ENCODE measurements at places on chromosomes 1 and 21.

- peak; percentile 97 for DNase-seq
These were observed 136.6 kb downstream of the PLXNA2 start for GRCh38 chr1:208107425-208108212.

DNA sequence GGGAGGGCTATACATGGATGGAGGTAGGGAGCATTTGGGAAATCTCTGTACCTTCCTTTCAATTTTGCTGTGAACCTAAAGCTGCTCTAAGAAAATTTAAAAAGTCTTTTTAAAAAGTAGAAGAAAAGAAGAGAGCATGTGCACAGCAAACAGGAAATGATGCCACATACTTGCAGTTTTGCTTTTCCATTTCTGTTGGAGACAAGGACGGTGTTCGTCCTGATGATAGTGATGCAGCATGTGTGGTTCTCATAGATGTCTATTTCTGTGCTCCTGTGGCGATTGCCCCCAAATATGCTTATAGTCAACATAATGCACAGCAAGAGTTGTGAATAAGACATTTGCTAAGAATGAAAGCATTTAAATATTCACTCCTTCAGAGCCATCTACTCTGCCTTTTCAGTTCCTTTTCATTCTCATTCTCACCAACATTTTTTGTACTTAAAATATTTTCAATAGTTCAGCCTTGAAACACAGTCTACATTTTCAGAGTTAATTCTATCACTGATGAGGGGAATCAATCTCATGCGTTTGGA, 66.6 kb downstream of the LRRC8C start:
- DNase-seq = no peak

GRCh38 chr1:92515796-92516201, 29.1 kb upstream of the GFI1 start:
- DNase-seq = no peak

DNA sequence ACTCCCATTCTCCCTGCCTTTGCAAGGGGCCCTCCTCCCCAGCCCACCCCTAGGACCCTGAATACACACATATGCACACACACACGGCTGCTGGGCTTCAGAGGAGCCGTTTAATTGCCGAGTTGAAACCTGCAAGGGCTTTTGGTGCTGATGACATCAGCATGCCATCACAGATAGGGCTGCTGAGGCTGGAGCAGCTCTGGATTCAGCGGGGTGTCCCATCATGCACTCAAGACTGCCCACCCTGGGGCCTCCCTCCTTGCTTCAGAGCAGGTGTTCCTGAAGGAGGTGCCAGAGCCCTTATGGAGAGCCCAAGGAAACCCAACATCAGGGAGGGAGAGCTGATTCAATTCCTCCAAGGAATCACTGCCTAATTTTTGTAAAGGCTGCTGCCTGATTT, 5.7 kb downstream of the SYT2 start:
- no peak for DNase-seq

GRCh38 chr1:194055536-194055935, 869.1 kb upstream of the B3GALT2 start:
- DNase-seq = no peak

- DNase-seq = no peak
These were observed 31.5 kb downstream of the RIMS3 start for GRCh38 chr1:40633931-40634376.

DNA sequence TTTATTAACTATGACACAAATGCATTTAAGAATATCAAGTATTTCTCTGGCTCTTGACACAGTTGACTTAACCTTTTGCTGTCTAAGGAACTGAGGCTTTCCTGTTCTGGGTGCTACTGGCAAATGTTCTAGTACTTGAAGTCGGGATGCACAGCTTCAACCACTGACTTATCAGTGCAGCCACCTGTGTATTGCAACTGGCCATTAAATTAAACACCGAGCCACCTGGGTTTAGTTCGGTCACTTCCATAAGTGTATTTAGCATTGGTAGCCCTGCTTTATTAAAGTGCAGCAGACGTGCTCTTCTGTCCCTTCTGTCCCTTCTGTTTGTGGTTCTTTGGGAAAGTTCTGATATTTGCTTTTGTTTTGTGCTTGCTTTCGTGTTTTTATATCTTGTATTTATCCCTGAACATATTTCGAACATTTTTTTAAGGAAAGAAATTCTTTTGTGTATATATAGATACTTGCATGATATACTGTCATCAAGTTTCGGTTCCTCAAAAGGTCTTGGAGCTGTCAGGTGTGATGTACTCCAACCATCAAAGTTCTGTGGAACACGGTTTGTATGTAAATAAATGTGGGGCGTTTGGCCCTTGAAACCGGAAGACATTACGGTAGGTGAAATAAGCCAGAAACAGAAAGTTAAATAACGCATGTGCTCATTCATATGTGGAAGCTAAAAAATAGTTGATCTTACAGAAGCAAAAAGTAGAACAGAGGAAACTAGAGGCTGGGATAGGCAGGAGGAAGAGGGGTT, 297.9 kb upstream of the GREM2 start:
- DNase-seq = no peak

DNA sequence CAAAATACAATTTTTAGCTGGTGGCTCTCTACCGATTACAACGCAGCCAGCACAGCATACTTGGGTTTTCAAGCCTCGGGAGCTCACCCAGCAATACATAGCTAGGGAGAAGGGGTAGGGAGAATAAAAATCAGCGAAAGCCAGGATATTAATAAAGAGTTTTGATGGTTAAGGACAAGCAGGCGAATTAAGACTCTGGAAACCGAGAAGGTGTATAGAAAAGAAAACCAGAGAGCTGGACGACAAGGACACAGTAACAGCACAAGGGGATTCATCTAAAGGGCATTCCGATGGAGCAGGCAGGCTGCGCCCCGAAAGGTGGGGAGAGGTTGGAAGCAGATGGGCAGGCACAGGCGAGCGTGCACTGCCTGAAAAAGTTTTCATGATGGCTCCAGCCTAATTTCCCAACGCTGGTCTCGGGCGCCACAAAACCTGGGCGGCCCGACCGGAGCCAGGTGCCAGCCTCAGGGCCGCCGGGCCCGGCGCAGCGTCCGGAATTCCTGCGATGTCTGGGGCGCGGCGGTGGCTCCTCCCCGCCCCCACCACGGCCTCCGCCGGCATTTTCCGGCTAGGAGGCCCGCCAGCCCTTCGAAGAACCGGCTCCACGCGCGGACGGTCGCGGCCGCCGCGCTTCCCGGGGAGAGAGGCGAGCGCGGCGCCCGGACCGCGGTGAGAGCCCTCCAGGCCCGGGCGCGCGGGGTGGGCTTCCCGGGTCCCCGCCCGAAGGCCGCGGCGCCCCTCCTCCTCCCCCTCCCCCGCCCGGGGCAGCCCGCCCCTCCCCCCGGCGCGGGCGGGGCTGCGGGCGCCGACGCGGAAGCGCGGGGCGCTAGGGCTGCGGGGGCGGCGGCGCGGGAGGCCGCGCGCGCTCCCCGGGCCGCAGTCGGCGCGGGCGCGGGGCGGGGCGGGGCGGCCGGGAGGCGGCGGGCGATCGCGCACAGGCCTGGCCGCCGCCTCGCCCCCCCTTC, 774 bp upstream of the DYRK1A start:
- peak; percentile 70 for DNase-seq

- DNase-seq = peak; percentile 92
These were observed 38.7 kb upstream of the NEK7 start for GRCh38 chr1:198118134-198118533.

DNA sequence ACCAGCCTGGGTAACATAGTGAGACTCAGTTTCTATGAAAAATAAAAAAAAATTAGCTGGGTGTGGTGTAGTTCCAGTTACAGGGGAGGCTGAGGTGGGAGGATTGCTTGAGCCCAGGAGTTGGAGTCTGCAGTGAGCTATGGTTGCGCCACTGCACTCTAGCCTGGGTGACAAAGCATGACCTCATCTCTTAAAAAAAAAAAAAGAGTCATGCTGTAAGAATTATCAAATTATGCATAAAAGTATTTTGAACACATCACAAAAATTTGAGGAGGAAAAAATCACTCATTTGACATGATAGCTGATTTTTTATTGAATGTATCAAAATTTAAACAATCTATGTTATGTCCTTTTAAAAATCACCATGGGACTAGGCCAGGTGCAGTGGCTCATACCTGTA, 17.8 kb downstream of the CCDC30 start:
- peak; percentile 13 for DNase-seq

- peak; percentile 36 for DNase-seq
These were observed 9.7 kb upstream of the PRDX6 start for GRCh38 chr1:173467426-173467825.

- no peak for DNase-seq
These were observed 50.7 kb downstream of the ZZZ3 start for GRCh38 chr1:77631751-77632150.

- DNase-seq = no peak
These were observed 1.4 kb downstream of the SPAG17 start for GRCh38 chr1:118183586-118183985.

GRCh38 chr1:165490175-165490574, 45.2 kb upstream of the RXRG start:
- no peak for DNase-seq

DNA sequence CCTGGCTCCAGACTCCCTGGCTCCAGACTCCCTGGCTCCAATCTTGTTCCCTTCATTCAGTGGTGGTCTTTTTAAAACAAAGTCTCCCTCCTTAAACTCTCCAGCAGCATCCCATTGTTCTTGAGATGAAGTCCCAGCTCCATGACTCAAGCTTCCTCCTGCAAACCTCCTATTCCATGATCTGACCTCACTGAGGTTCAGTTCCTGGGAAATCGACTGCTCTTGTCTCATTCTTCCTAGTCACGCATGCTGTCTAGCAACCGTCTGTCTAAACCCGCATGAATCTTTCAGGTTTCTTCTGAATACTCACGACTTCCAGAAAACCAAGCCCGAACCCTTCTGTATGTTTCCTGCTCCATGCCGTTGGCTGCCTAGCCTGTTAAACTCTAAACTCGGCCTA, 91.9 kb downstream of the RAVER2 start:
- DNase-seq = no peak

DNA sequence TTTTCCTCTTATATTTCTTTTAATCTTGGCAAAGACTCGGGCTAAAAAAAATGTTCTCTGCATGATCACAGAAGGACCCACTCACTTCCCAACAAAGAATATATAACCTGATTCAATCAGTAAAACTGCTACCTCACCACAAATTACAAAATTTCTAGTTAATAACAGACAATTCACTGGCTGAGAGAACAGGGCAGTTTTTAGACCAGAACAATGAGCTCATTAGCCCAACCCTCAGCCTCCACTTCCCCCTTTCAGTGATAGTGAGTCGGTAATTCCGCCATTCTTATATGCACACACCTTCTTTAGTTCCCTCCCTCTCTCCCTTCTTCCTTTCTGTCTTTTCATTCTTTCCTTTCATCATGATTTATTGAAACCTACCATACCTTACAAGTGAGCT, 8.9 kb downstream of the SIPA1L2 start:
- no peak for DNase-seq

- no peak for DNase-seq
These were observed 107.4 kb downstream of the NTPCR start for GRCh38 chr1:233057836-233058235.

DNA sequence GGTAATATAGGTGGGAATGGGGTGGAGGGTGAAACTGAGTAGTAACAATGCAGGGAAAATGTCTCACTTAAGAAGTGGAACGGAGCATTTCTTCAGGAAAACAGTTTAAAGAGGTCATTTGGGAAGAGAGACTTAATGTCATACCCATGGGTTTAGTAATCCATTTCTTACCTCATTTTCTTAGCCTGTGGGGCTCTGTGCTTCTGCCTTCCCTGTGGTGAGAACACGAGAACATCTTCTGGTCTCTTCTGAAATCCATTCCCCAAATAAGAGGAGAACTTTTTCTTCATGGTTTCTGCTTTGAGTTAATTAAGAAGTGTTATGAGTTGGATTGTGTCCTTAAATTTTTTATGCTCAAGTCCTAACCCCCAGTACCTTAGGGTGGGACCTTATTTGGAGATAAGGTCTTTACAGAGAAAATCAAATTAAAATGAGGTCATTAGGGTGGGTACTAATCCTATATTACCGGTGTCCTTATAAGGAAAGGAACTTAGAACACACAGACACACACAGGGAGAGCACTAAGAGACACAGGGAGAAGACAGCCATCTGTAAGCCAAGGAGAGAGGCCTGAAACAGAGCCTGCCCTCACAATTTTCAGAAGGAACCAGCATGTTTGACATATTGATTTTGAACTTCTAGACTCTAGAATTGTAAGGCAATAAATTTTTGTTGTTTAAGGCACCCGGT, 5.4 kb downstream of the CCDC190 start:
- peak; percentile 75 for DNase-seq

- no peak for DNase-seq
These were observed 89.9 kb upstream of the LBR start for GRCh38 chr1:225517697-225518096.

DNA sequence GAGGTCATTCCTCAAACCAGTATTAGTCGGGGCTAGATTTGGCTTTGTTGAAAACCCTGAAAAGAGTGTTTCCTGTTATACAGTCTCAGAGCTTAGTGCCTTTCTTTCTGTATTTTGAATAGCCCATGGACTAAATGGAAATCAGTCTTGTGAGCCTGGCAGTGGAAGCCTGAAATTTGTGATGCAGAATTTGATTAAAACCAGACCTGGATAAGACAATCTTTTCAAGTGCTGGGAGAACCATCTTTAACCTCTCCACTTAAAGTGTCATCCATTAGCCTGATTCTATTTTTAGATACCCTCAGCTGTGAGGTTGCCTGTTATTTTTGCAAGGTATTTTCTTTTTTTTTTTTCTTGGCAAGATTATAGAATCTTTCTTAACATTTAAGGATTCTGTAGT, 19.5 kb downstream of the ACTN2 start:
- DNase-seq = no peak

DNA sequence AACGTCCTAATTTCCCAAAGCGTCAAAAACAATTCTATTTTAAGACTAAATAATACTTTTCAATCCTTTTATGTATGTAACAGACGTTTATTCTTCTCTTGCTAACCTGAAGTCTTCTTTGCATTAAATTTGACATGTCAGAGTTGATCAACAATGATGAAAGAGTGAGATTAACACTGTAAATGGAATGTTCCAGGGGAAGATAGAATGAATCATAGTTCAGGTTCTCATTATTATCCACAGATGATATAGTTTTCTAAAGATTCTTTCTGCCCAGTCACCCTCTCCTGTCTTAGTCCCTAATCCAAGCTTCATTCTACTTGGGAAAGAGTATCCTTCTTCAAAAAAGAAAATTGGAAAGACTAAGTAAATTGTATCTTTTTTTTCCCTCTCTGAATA, 38.9 kb downstream of the SDCCAG8 start:
- peak; percentile 54 for DNase-seq

DNA sequence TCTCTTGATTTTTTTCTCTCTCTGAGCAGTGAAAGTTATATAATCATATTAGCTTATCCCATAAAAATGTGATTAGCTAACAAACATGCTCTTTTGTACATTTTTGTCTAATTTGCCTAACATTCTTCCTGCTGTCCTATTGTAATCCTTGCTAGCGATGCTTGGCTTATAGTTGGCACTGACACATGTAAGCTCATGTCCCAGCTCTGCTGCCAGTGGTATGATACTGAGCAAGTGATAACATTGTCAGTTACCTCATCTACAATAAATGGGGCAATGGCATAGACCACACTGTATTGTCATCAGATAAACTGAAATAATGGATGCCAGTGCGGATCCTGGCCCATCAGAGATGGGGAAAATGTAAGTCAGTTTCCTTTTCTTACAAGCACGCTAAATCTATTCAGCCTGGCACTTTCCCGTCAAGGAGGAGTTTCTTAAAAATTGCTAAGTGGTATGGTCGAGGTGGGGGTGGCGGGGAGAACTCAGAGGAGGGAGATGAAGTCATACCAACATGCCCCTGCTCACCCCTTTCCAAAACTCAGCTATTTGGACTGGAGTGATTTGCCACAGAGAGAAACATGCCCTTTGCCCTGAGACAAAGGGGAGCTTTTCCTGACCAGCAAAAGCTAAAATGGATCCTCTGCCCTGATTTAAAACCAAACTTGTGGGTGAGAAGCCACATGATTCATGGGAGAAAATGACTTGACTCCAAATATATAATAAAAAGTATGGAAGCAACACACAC, 1.3 kb downstream of the FYB2 start:
- peak; percentile 12 for DNase-seq

GRCh38 chr1:3821004-3821403, 24.7 kb upstream of the LRRC47 start:
- no peak for DNase-seq
